Activated CD4-positive, alpha-beta T cell treated with anti-CD3 and anti-CD28 coated beads, Interleukin-2, amount 10 ng/mL, durations not matched to agents 7 days and 5 days (primary cell): ENCODE measurements at places on chromosomes 4 and X. TPM values are rescaled to one million over a fixed set of nuclear protein-coding genes. Genes with fewer than 3 reads are reported as not detected.

CFAP99 gene
- total RNA-seq, result not detected

PITX2 gene
- not detected for total RNA-seq

PAGE5 gene
- total RNA-seq, result not detected

GAGE1 gene
- not detected for total RNA-seq

NMU gene
- 0.67 TPM for total RNA-seq

PRDM5 gene
- not detected for total RNA-seq

SLC6A14 gene
- not detected for total RNA-seq

CSAG1 gene
- total RNA-seq, result not detected

ARHGAP36 gene
- not detected for total RNA-seq

SPANXN3 gene
- not detected for total RNA-seq

GPR82 gene
- total RNA-seq, result not detected

FGF2 gene
- total RNA-seq, result 0.02 TPM

DRP2 gene
- 0.87 TPM for total RNA-seq

SMIM10 gene
- total RNA-seq, result 0.21 TPM

MAGEA2B gene
- not detected for total RNA-seq

PLAC8 gene
- 395 TPM for total RNA-seq

CENPVL3 gene
- total RNA-seq, result not detected

SLC10A4 gene
- total RNA-seq, result not detected

PLAC1 gene
- not detected for total RNA-seq

XAGE1A gene
- total RNA-seq, result not detected

SHROOM4 gene
- total RNA-seq, result not detected

ZCCHC12 gene
- not detected for total RNA-seq

TBC1D25 gene
- 19.5 TPM for total RNA-seq

NPNT gene
- not detected for total RNA-seq

C4orf50 gene
- total RNA-seq, result 0.21 TPM

LAP3 gene
- total RNA-seq, result 149 TPM

EGFL6 gene
- 1.7 TPM for total RNA-seq
